Type B pancreatic cell (in vitro differentiated cells): ENCODE measurements at places on chromosomes 3 and 15.

DNA sequence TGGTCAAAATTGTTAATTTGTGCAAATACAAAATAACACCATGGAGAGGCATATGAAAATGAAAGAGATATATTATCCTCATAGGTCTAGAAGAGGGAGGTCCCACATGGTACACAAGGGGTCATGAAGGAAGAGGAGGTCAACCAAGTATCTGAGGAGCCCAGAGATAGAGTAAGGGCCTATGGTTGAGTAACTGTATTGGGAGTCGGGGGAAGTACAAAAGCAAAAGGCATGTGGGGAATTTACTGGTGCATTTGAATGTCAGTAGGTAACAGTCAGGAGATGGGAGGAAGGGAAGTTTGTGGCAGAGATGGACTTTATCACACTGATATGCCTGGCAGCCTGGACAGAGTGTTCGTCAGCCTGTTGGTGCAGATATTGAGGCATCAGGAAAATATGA lies 1113.7 kb downstream of the OTOL1 start:
- no peak overlapping the region for H3K27ac ChIP-seq
- H3K36me3 ChIP-seq: no peaks in the 10 kb centered on the region
- no peak for DNase-seq

- no peaks in the 10 kb centered on the region for H3K4me1 ChIP-seq
- no peak overlapping the region for H3K4me3 ChIP-seq
- peak; percentile 29 for DNase-seq
- no peaks in the 10 kb centered on the region for H3K27me3 ChIP-seq
- no peaks in the 10 kb centered on the region for H3K36me3 ChIP-seq
Measured at GRCh38 chr3:43169987-43170386, 64.1 kb upstream of the POMGNT2 start.

- no peak overlapping the region for H3K27ac ChIP-seq
- no peak overlapping the region for H3K4me3 ChIP-seq
- DNase-seq: no peak
- H3K27me3 ChIP-seq: no peaks in the 10 kb centered on the region
- peaks cover 15% of the 10 kb centered on the region for H3K4me1 ChIP-seq
Measured at GRCh38 chr3:126440709-126440995, 35.0 kb downstream of the ZXDC start.

- H3K27ac ChIP-seq: no peak overlapping the region
- H3K36me3 ChIP-seq: no peaks in the 10 kb centered on the region
- DNase-seq: peak; percentile 4
Measured at GRCh38 chr3:46087871-46088270, 60.6 kb upstream of the XCR1 start.

- H3K36me3 ChIP-seq: peaks cover 4% of the 10 kb centered on the region
- peak overlapping the region; percentile 17 for H3K27ac ChIP-seq
- peaks cover 11% of the 10 kb centered on the region for H3K4me1 ChIP-seq
Measured at GRCh38 chr3:39378088-39378487, 5.1 kb upstream of the SLC25A38 start.
